ENCODE measurements at places on chromosomes 3 and 15.

GRCh38 chr3:14216257-14217048 lies 37.8 kb downstream of the LSM3 start:
- DNase-seq: no peak

- no peak for DNase-seq
Observed at GRCh38 chr15:79007066-79007465, 62.2 kb upstream of the CTSH start.

GRCh38 chr3:99232696-99233095 lies 331.2 kb upstream of the DCBLD2 start:
- DNase-seq: no peak

- DNase-seq: no peak
Observed at GRCh38 chr3:62098646-62099365, 274.5 kb downstream of the FEZF2 start.

DNA sequence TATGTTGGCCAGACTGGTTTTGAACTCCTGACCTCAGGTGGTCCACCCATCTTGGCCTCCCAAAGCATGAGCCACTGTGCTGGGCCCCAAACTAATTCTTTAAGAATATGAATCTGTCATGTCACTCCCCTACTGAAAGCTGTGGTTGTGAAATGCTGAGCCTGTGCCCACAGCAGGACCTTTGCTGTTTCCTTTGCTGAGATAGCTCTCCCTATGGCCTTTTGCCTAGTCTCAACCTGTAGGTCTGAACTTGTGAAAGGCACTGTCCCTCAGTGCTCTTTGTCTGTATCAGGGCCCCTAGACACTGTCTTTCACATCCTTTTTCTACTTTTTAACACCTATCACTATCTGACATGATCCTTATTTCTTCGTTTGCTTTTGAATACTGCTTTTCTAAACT lies 62.7 kb upstream of the CCR4 start:
- DNase-seq: no peak

DNA sequence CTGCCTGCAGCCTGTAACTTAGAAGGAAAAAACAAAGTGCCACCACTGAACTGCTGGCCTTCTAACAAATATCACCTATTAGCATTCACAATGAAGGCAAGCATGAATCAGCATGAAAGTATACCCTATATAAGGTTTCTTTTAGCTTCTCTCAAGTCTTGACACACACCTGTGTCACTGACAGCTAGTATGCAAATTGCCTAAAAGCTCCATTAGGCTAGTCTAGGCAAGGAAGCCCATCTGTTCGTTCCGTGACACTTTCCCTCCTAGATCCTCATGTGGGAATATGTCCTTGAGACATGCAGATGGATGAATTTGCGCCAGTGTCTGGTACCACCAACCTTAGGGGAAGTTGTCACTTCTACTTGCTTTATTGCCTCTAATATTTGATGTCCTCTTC lies 129.3 kb downstream of the RBMS3 start:
- DNase-seq: no peak

GRCh38 chr3:111768571-111769100 lies 90.4 kb upstream of the PHLDB2 start:
- no peak for DNase-seq

- no peak for DNase-seq
Observed at GRCh38 chr15:41904541-41905005, 10.7 kb upstream of the SPTBN5 start.

DNA sequence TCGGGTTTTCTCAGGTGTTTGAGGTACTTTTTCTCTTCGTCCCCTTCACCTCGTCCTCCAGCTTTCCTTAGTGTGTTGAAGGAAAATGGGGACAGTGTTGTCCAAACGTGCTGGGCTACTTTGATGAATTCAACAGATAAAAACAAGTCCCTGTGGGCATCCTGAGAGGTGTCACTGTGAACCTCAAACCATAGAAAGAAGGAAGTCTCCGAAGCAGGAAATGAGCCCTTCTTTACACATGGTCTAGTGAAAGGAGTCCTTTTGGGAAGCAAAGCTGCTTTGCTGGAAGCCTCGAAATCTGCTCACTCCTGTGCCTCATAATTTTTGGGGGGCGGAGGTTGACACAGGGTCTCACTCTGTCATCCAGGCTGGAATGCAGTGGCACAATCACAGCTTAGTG lies 10.6 kb downstream of the IL17RB start:
- no peak for DNase-seq

DNA sequence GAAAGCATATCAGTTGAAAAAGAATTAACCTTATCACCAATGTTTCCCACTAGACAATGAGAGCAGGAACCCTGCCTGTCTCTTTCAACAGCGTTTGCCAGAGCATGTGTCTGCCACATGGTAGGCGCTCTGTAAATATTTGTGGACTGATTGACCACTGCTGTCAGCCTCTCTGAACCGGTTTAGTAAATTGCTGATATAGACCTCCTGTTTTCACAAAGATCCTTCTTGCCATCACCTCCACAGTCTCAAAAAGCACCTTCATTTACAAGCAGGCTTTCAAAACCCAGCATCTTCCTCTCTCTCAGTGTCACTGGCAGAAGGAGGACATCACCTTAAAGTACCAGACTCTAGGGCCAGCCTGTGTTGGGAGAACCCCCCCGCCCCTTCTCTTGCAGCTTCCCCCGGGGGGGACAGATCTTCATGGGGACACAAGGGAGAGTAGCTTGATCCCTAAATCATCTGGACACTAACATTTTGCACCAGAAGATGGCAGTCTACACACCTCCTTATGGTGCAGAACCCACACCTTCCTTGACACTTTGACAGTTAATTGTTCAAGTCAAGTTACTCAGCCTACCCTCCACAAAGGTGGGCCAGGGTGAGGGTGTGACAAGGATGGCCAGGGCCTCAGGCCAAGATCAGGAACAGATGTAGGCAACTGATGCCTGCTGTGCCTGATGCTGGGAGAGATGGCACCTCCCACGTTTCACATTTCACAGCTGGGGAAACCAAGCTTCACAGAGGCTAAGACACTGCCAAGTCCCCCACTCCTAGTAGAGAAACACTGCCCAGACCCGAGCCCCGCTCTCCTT lies 37.8 kb upstream of the USP3 start:
- no peak for DNase-seq

- DNase-seq: no peak
Observed at GRCh38 chr3:194988495-194989165, 282.3 kb downstream of the XXYLT1 start.

DNA sequence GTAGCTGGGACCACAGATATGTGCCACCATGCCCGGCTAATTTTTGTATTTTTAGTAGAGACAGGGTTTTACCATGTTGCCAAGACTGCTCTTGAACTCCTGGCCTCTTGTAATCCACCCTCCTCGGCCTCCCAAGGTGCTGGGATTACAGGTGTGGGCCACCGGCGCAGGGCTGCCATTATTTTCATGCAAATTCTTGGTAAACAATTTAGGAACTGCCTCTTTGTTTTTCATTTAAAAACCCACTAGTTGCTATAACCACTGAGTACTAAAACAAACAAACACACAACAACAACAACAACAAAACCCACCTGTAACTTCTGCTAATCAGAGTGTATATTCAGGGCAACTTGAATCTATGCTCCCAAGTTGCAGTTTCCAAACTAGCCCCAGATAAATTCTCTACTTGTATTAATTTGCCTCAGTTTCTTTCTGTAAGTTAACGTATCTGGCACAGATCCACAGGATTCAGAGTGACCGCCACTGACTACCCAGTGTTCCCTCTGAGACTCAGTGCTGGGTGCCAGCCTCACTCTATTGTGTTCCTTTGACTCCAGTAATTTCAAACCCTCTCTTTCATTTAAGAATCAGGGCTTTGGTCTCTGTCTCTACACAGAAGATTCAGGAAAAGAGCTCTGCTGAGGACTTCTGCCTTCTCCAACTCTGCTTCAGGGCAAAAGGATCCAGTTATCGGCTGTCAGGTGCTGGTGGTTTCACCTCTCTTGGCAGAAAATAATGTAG lies 18.6 kb upstream of the ZNF710 start:
- no peak for DNase-seq

DNA sequence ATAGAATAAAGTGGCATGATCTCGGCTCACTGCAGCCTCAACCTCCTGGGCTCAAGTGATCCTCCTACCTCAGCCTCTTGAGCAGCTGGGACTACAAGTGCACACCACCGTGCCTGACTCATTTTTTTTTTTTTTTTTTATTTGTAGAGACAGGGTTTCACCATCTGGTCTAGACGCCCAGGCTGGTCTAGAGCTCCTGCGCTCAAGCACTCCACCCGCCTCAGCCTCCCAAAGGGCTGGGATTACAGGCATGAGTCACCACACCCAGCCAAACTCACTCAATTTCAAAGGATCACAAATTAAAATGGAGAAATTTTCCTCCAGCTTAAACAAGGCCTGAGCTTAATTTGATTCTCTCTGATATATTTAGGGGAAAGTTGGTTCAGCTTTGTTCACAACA lies 27.3 kb upstream of the NMB start:
- DNase-seq: no peak

DNA sequence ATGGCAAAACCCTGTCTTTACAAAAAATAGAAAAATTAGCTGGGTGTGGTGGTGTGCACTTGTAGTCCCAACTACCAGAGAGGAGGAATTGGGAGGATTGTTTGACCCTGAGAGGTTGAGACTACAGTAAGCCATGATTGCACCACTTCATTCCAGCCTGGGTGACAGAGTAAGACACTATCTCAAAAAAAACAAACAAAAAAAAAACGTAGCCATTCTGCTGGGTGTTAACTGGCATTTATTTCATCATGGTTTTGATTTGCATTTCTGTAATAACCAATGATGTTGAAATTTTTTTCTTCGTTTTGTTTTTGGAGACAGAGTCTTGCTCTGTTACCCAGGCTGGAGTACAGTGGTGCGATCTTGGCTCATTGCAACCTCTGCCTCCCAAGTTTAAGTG lies 63.3 kb downstream of the RPLP1 start:
- no peak for DNase-seq

DNA sequence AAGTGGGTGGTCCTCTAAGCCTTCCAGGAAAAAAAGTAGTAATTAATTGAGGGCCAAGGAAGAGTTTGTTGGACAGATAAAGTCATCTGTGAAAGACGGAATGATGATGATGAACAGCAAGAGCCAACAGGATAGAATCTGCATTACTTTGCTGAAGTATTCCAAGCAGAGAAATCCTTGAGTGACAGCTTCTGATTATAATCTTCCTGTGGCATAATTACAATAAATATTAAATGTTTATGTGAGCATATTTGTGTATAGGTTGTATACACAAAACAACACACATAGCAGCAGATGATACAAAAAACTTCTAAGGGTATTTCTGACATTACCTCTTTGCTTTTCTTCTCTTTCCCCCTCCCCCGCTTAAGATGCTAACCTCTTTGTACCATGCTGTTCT lies 147.6 kb downstream of the SPATA16 start:
- no peak for DNase-seq
